ENCODE measurements at places on chromosomes 4 and X. TPM values are rescaled to one million over a fixed set of nuclear protein-coding genes. Genes with fewer than 3 reads are reported as not detected.

CXCR3 gene
- not detected for total RNA-seq

NR3C2 gene
- total RNA-seq = 7.4 TPM

ZBTB49 gene
- total RNA-seq = 3.5 TPM

SAGE1 gene
- not detected for total RNA-seq

MAGEA2 gene
- not detected for total RNA-seq

BST1 gene
- 15.7 TPM for total RNA-seq

RAPGEF2 gene
- 29.8 TPM for total RNA-seq

AMBN gene
- total RNA-seq = not detected

CLDN34 gene
- not detected for total RNA-seq

MAGEC1 gene
- total RNA-seq = not detected

JAKMIP1 gene
- total RNA-seq = not detected

DNA sequence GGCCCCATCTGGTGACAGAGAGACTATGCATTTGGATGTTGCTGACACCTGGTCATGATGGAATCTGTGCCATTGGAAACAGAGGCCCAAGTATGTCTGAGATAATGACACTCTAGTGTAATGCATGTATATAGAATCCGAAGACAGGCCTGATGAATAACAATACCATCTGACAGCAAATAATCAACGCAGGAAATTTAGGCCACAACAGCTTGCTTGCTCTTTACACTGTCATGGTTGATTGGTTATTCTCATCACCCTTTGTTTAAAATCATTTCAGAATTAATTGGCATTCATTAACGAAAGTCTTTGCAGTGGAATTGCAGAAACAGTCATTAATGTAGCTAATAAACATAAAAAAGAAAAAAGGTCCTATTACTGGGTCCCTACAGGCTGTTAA is 194.8 kb downstream of the AFF2 start:
- no peak for DNase-seq

DNA sequence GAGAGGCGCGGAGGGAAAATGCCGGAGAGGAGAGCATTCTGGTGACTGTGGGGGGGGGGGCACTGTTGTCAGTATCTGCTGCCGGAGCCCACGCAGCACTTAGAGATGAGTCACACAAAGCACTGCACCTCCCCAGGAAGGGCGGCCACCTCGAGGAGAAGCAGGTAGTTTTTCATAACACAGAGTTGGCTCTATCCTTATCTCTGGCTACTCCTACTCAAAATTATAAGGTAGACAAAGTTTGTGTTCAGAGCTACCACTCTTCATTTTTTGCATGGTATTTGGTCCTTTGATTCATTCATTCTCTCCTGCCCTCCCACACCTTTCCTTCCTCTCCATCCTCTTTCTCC is 76.2 kb upstream of the SCOC start:
- no peak for DNase-seq

- DNase-seq = no peak
Observed at GRCh38 chrX:134981910-134982309, 8.9 kb upstream of the SMIM10 start.

- no peak for DNase-seq
Observed at GRCh38 chrX:118143578-118143977, 27.0 kb upstream of the KLHL13 start.

- DNase-seq = no peak
Observed at GRCh38 chr4:31998807-31999206, 1278.6 kb downstream of the PCDH7 start.

DNA sequence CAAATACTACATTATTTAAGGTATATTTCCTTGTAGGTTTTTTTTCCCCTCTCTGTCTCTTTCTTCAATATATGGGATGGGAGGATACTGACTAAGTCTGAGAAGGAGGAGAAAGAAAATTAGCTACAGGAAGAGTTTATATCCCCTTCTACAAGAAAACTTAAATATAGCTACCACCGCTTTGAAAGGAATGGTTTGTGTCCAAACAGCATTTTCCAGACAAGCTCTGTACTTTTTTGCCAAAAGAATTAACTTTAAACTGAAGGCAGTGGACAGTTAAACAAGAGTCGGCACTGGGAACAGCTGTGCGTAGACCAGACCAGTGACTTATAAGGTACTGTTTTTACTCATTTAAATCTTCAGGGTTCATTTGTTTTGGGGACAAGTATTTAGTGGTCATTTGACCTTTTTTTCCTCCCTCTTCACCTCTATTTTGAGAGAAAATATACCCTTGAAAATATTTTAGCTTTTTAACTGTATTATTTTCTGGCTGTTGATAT is 303.7 kb downstream of the ARHGAP24 start:
- peak; percentile 39 for DNase-seq

- DNase-seq = no peak
Observed at GRCh38 chrX:17634542-17635207, 102.6 kb upstream of the SCML1 start.

DNA sequence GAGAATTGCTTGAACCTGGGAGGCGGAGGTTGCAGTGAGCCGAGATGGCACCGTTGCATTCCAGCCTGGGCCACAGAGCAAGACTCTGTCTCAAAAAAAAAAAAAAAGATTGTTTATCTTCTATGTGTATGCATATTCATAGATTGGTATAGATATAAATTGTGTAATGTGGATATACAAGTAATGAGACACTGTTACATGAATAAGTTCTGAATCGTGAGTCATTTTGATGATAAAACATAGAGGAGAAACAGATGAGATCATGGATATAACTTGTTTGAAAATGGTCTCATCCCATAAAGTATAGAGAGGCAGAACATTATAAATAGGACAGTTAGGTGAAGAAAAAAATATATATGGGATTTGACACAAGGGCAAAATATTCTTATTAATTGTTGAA is 628.0 kb downstream of the IL1RAPL1 start:
- DNase-seq = peak; percentile 10

DNA sequence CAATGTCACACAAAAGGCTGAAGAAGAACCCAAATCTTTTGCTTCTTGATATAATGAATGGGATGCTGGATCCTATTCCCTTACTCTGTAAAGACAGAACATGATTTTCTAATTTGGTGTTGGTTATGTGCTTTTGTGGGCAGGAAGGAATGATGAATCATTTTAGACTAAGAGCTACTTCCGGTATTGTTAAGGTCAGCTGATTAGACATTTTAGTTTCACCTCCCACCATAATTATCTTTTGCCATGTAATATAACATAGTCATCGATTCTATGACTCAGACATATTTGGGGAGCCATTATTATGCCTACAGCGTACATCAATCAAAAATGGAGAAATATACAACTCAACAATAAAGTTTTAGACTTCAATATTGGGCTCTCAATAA is 265.3 kb downstream of the ZNF674 start:
- peak; percentile 63 for DNase-seq

DNA sequence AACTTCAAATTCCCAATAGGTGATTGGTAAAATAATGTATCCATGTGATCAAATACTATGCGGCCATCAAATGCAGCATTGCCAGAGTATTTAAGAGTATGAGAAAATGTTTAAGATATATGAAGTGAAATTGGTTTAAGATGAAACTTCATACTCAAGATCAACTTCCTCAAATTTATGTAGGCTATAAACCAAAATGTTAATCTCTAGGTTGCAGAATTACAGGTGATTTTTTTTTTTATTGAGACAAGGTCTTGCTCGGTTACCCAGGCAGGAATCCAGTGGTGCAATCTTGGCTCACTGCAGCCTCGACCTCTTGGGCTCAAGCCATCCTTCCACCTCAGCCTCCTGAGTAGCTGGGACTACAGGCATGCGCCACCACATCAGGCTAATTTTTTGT is 25.3 kb downstream of the ACSL4 start:
- no peak for DNase-seq

DNA sequence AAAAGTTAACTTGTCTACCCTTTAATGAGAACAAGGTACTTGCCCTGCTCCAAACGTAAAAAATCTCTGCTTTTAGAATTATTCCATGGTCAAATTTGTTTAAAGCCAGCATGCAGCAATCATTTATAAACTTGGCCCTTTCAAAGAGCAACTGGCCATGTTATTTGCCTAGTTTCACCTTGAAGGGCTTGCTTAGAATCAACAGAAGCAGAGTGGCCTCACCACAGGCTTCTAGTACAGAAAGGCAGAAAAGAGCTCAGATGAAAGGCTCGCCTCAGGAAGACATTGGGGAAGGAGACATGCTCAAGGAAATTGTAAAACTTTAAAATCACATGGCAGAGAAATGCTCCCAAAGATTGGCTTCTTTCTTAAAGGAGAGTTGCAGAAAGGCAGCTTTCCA is 53.8 kb upstream of the USP26 start:
- DNase-seq = no peak

GRCh38 chrX:72685810-72686456 is 28.2 kb downstream of the PHKA1 start:
- DNase-seq = peak; percentile 58

GRCh38 chr4:8544741-8545438 is 35.3 kb upstream of the GPR78 start:
- no peak for DNase-seq

GRCh38 chr4:30600246-30601017 is 119.7 kb upstream of the PCDH7 start:
- DNase-seq = peak; percentile 8

GRCh38 chr4:17726911-17727310 is 54.5 kb downstream of the FAM184B start:
- DNase-seq = no peak

- DNase-seq = no peak
Observed at GRCh38 chr4:86857341-86858052, 8.3 kb upstream of the SLC10A6 start.

DNA sequence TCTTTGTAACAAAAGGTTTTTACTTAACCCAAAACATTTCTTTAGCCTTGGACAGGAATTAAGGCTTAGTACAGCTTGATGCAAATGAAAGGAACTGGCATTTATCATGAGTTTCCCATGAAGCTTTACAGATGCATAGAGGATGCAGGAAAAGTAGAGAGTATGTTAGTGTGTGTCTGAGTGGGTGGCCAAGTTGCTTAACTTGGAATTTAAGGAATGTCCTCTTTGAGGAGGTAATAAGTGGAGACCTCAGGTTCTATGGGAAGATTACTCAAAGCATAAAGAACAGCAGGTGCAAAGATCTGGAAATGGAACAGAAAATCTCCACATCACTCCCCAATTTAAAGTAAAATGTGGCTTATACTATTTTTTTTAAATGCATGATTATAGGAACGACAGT is 457.9 kb downstream of the KCNIP4 start:
- DNase-seq = no peak

- no peak for DNase-seq
Observed at GRCh38 chr4:2823671-2824328, 19.8 kb upstream of the ADD1 start.

DNA sequence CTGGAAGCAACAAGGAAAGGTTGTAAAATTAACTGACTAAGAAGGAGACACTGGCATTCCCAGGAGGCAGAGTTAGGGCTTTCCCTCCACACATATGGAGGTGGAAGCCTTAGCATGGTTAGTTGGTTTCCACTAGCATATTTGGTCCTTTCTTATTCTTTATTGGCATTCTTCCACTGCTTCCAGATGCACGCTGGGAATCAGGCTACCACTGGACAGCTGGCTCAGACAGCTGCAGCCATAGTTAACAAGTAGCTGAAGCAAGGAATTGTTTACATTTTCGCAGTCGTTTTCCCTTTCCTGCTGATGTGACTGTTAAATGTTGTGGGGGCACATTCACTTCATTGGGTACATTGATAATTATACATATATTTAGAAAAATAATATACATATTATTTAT is 169.2 kb downstream of the GRIA2 start:
- DNase-seq = no peak

DNA sequence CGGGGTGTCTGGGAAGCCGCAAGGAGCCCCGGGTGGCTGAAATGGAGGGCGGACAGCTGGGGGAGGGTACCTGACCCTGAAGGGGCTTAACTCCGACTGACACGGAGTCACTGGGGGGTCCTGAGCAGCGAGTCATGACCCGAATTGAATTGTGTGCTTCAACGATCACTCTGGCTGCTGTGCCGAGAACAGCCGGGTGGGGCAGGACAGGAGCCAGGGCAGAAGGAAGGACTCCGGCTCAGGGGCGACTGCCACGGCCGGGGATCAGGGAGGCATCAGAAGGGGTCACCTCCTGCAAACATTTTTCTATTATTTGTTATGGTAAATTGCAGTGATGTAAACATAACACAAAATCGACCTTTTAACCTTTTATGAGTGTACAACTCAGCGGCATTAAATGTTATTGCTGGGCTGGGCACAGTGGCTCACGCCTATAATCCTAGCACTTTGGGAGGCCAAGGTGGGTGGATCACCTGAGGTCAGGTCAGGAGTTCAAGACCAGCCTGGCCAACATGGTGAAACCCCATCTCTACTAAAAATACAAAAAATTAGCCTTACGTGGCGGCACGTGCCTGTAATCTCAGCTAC is 21.6 kb downstream of the ZFYVE28 start:
- DNase-seq = no peak

DNA sequence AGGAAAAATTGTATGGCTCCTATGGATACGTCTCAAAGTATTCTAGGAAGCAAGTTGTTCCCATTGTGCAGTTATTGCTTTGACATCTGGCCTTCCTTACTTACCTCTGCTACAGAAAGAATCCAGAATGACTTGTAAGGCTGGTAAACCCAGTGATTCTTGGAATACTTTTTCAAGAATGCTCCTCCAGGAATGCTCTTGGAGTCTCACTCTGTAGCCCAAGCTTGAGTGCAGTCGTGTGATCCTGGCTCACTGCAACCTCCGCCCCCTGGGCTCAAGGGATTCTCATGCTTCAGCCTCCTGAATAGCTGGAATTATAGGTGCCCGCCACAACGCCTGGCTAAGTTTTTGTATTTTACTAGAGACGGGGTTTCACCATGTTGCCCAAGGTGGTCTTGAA is 38.1 kb downstream of the GAB1 start:
- no peak for DNase-seq

- no peak for DNase-seq
Observed at GRCh38 chr4:166075599-166075998, 202.6 kb downstream of the TLL1 start.

DNA sequence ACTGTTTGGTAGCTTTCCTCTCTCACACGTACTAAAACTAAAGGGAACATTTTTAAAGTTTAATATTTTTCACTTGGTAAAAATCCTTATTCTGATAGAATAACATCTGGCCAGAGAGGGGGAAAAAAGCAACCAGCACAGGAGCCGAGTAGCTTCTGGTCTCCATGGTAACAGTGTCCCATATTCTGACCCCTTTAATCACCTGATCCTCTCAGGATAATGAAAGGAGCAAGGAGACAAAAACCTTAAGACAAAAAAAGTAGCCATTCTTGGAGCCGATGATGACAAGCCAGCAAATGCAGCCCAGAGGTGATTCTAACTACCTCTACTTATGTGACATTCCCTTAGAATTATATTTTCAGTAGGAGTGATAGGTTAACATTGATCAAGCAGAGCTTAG is 126.6 kb downstream of the SLC39A8 start:
- no peak for DNase-seq

- DNase-seq = no peak
Observed at GRCh38 chr4:183099537-183100297, 660 bp downstream of the WWC2 start.

DNA sequence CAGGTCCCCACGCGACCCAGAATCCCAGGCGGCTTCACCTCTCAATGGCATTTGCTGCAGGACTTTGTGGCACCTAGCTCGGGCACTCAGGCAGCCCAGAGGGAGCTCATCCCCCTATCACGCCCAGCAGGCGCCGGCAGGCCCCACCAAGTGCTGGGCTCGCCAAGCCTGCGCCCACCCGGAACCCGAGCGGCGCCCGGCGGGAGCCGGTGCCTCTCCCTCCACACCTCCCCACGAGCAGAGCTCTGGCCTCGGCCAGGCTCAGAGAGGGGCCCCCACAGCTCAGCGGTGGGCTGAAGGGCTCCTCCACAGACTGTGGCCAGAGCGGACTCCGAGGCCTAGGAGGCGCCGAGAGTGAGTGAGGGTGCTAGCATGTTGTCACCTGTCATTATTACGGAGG is 286.3 kb downstream of the PDHA2 start:
- DNase-seq = no peak

- peak; percentile 91 for DNase-seq
Observed at GRCh38 chr4:186725469-186726425, 2.1 kb upstream of the FAT1 start.
